Astrocyte of the cerebellum (primary cell): ENCODE measurements at places on chromosomes 5 and 9.

DNA sequence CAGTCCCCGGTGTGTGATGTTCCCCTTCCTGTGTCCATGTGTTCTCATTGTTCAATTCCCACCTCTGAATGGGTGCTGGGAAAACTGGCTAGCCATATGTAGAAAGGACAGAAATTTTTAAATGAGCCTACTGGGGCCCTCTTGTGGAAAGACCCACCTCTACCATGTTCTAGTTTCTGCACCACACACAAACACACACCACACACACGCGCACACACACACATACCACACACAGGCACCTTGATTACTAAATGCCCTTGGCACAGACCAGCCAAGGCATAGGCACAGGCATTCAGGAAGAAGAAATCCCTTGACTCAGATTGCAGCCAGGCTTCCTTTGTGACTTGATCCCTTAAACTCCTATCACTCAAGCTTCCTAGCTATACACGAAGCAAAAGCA lies 60.5 kb downstream of the SIL1 start:
- no peak for DNase-seq

DNA sequence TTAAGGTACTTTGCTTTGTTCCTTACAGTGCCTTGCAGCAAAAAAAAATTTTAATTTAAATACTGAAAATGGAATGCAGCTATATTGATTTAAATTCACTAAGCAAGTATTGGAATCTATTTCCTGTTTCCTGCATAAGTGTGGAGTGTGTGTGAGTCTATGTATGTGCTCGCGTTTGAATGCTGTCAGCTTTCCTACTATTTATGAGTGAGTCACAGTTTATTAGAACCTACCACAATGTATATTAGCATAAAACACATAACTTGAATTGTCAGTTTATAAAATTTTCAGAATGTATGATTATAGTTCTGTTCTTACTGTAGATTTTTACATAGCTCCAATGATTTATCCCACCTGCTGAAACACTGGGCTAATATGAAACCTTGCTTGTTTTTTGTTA lies 302.1 kb downstream of the NR2F1-AS1 start:
- no peak for DNase-seq

- no peak for DNase-seq
Measured at GRCh38 chr5:67355120-67355713, 158.6 kb upstream of the CD180 start.

GRCh38 chr9:91546574-91546973 lies 122.9 kb upstream of the NFIL3 start:
- no peak for DNase-seq

DNA sequence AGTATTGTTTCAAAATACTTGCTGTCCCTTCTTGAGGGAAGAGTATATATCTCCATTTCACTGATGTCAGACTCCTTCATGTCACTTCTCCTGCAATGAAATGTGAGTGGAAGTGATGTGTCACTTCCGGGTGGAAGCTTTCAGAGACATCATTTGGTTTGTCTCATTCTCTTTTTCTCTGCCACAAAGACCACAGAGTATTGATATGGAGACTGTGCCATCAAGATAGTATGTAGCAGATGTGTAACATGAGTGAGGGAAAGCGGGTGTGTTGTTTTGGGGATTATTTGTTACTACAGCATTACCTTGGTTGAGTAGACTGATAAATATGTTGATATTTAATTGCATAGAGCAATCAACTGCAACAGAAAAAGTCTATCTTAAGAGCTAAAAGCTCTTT lies 169.8 kb downstream of the FBXL7 start:
- DNase-seq = no peak

DNA sequence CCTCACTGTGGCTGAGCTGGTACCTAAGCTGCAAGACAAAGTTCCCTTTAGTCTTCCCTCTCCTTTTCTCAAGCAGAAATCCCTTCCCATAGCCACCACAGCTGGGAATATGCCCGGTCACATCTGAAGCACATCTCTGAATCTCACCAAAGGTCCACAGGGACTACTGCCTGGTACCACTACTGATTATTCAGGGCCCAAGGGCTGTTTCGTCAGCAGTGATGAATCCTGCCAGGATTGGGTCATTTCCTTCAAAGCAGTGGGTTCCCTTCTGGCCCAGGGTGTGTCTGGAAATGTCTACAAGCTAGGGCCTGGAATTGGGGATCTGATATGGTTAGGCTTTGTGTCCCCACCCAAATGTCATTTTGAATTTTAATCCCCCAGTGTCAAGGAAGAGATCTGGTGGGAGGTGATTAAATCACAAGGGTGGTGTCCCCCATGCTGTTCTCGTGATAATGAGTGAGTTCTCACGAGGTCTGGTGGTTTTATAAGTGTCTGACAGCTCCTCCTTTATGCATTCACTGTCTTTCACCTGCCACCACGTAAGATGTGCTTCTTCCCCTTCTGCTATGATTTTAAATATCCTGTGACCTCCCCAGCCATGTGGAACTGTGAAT lies 83.2 kb upstream of the FST start:
- no peak for DNase-seq

GRCh38 chr9:6243746-6244145 lies 28.1 kb downstream of the IL33 start:
- no peak for DNase-seq

GRCh38 chr5:153539983-153540382 lies 49.5 kb downstream of the GRIA1 start:
- DNase-seq = no peak
